ENCODE measurements at places on chromosomes 2 and 18. TPM values are rescaled to one million over a fixed set of nuclear protein-coding genes. Genes with fewer than 3 reads are reported as not detected.

DNA sequence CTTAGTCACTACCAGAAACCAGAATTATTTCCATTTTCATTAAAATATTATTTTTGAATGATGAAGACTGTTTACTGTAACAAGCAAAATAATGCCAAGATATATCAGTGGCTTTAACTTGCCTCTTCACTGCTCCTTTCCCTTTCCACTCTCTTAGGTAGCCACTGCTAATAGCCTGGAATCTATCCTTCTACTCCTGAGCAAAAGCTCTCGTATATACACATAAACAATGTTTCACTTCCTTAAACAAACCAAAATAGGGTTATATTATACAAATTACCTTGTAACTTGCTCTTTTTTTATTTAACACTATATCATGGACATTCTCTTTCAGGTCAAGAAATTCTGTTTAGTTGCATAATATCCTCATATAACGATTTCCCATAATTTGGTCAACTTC, 20.8 kb downstream of the IMMT start:
- H3K27me3 ChIP-seq, result no peaks in the 10 kb centered on the region
- H3K4me3 ChIP-seq, result no peak overlapping the region
- H3K4me1 ChIP-seq, result no peaks in the 10 kb centered on the region
- DNase-seq, result no peak

The AMER3 gene
- polyA plus RNA-seq, result 0.99 TPM

The PLCD4 gene
- polyA plus RNA-seq, result 13.9 TPM

The EIF4E2 gene
- 93.5 TPM for polyA plus RNA-seq

The MBD5 gene
- 29.0 TPM for polyA plus RNA-seq

The ZBTB14 gene
- 10.7 TPM for polyA plus RNA-seq

DNA sequence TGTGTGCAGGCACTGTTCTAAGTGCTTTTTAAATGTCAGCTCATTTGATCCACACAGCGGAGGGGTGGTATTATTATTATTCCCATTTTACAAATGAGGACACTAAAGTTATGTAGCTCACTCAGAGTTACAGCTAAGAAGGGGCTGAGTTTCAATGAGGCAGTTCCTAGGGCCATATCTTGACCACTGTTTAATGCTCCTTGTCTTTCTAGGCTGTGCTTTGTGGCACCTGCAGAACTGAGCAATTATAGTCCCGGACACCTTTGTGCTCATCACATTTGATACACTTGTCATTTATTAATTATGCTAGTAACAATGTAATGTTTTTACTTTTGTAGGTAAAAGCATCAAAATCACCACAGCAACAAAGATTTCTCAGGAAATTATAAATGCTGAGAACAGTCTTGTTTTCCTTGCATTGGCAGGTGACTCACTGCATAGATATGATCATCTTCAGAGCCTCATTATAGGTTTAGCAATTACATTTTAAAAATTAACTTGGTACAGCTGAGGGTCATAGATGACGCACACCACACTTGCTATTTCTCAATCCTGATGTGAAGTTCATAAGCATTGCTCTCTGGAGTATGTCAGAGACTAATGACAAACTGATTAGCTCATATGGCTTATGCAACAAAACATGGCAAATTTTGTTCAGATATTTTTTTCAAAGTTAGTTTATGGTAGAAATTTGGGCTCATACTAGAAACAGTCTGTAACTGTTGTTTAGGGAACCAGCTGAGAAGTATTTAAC, 366.8 kb downstream of the TGIF1 start:
- H3K4me1 ChIP-seq, result no peaks in the 10 kb centered on the region
- H3K27me3 ChIP-seq, result no peaks in the 10 kb centered on the region
- no peaks in the 10 kb centered on the region for H3K36me3 ChIP-seq
- DNase-seq, result no peak
- no peak overlapping the region for H3K27ac ChIP-seq

The C2orf78 gene
- 11.6 TPM for polyA plus RNA-seq

The AQP4 gene
- polyA plus RNA-seq, result 8.2 TPM

DNA sequence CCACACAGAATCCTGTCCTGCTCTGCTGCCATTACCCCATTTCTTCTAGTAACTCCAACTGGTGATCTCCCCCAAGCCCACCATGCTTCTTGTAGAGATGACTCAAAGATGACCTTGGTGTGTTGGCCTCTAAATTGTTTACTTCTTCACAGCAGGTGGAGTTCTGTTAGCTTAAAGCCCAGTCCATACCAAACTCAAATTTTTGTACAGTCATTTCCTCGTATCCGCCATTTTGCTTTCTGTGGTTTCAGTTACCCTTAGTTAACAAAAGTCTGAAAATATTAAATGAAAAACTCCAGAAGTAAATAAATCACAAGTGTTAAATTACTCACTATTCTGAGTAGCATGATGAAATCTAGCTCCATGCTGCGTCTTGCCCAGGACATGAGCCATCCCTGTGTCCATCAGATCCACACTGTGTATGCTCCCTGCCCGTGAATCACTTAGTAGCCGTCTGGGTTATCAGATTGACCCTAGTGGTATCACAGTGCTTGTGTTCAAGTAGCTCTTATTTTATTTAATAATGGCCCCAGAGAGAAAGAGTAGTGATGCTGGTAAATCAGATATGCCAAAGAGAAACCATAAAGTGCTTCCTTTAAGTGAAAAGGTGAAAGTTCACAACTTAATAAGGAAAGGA, 133.3 kb upstream of the NOL4 start:
- no peaks in the 10 kb centered on the region for H3K36me3 ChIP-seq
- H3K27me3 ChIP-seq, result no peaks in the 10 kb centered on the region
- no peak for DNase-seq
- no peaks in the 10 kb centered on the region for H3K4me1 ChIP-seq
- H3K27ac ChIP-seq, result no peak overlapping the region

- DNase-seq, result no peak
- H3K27me3 ChIP-seq, result no peaks in the 10 kb centered on the region
- peaks cover 6% of the 10 kb centered on the region for H3K36me3 ChIP-seq
- H3K4me3 ChIP-seq, result no peak overlapping the region
- no peak overlapping the region for H3K27ac ChIP-seq
- no peaks in the 10 kb centered on the region for H3K4me1 ChIP-seq
Measured at GRCh38 chr2:11797846-11798245, 51.4 kb downstream of the LPIN1 start.
